ENCODE measurements at places on chromosomes 13 and 19.

GRCh38 chr19:11587975-11588631 lies 9.2 kb upstream of the ZNF627 start:
- no peak for DNase-seq

DNA sequence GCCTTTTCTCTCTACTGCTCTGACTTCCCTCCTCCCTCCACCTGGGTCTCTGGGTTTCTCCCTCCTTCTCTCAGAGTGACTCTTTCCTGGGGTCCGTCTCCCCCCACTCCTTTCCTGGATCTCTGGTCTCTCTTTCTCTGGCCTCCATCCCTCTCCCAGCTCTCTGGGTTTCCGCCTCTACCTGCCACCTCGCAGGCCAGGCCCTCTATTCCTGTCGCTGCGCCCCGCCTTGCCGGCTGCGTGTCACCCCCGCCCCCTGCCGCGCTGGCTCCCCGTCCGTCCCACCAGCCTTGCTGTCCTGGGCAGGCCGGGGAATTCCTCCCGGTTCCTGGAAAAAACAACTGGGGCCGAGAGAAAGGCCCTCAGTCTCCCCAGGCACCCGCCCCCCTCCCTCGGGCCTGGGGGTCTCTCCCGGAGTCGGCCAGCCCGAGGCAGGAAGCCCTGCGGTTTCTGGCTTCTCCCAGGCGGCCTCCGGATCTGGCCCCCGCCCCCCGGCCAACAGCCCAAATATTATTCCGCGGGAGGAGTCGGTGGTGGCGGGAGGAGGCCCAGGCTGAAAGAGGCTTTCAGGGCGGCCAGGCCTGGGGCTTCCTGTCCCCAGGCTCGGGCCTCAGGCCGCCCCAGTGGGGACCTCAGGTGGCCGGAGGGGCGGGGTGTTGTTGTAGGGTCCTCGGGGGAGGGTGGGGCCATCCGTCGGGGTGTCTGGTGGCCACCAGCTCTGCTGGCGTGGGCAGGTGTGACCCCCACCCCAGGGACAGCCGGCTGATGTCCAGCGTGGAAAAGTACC lies 9.3 kb downstream of the IRF2BP1 start:
- peak; percentile 25 for DNase-seq

DNA sequence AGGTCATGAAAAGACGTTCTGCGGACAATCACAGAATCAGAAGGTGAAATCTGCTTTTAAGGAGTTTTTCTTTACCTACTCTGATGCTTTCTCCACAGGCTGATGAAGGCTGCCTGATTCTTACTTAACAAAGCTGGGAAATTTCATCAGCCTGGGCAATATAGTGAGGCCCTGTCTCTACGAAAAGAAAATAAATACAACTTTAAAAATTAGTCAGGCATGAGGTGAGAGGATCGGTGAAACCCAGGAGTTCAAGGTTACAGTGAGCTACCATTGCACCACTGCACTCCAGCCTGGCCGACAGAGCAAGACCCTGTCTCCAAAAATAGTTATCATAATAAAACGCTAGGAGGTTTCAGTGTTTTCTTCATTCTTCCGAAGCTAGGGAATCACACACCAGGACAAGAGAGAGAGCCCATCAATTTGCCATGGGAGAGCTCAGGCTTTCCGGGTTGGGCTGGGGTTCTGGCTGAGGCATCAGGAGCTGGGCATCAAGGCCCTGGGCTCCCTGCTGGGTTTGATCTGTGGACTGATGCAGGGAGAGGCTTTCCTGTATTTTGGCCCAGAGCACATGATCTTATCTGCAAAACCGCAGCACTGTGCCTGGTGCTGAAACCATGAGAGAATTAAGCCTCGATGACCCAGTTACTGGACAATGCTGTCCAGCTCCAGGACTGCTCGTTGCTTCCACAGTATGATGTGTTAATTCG lies 25.1 kb upstream of the CEBPG start:
- DNase-seq: peak; percentile 25

DNA sequence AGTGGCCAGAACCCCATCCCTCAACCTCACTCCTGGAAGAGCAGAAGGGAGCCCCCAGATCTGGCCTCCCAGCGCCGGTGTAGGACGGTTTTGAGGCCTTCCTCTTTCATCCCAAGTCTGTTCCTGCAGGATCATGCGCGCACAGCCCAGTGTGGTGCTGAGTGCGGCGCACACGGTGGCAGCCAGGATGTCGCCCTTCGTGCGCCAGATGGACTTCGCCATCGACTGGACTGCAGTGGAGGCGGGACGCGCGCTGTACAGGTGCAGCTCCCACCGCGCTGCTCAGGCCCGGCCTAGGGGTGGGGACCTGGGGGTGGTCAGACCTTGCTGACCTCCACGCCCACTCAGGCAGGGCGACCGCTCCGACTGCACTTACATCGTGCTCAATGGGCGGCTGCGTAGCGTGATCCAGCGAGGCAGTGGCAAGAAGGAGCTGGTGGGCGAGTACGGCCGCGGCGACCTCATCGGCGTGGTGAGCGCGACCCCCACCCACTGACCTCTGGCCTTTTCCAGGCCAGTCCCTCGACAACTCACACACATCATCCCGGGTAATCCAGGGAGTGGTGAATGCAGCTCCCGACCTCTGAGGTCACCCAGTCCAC lies 14.8 kb downstream of the PNPLA6 start:
- no peak for DNase-seq

- no peak for DNase-seq
These were observed at the start of gene RNF113B for GRCh38 chr13:98176777-98177608. RNF113B (minus strand) TSS chr13:98177269; CDS start chr13:98177236, 33 bp downstream.

GRCh38 chr19:19538785-19539166 lies 711 bp downstream of the CILP2 start:
- DNase-seq: no peak

DNA sequence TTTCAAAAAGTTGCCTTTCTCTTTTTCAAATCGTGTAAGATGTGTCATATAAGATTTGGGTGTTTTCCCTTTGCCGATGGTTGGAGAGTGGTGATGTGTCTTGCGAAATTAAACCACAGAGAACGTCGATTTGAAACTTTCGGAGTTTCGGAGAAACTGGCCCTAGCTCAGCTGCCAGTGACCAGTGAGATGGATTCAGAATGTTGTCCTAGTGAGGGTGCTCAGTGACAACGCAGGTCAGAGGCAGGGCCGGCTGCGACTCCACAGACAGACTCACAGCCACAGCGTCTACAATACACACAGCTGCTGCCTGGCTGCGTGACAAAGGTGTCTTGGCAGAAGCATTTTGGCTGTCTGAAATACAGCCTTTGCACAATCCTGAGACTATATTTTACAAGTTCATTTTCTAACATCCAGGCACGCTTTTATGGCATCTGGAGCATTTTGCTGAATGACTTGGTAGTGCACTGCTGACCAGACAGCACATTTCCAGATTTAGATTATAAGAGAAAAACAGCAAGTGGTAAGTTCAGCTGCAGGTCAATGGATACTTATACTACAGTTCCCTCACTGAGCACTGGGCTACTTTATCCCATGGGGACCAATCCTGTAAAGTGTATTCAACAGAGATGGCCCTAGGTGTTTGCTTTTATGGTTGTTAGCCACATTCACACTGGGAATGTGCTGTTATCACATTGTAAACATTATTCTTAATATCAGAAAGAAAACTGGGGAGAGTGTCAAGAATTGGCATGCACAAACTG lies 207.5 kb downstream of the KCNRG start:
- DNase-seq: peak; percentile 75

DNA sequence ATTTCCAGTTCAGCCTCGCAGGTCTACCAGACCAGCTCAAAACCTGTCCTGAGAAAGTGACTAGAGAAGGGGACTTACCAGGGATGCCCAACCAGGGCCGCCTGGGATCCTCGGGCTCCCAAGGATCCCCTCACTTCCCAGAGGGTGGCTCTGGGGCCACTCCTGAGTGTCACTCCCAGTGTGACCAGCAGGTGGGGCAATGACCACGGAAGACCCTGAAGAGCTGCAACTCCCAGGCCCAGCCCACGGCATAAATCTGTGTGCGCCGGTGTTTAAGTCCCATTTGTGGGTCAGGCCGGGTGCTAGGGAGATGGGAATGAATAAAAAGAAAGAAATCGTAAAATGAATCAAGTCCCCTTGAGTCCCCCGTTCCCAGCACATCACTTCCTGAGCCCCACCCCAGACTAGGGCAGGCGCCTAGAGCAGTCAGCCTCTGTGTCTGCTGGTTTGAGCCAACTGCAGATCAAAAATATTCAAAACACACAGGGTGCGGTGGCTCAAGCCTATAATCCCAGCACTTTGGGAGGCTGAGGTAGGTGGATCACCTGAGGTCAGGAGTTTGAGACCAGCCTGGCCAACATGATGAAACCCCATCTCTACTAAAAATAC lies 10.7 kb downstream of the PTGIR start:
- DNase-seq: peak; percentile 86

DNA sequence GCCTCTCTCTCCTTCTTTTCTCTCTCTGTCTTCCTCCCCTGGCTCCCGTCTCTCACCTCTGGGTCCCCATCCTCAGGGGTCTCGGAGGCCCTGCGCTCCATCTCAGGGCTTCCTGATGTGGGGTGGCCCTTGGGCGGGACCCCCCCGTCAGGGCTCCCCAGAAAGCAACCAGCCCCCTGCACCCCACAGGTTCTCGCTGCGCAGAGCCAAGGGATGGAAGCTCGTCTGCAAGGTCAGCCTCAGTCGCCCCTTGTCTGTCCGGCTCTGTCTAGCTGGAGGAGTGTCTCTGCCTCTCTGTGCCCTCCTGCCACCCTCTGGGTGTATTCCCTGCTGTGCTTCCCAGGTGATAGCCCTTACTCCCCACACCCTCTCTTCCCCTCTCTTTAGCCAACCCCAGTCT lies at the start of gene SBK3:
TSS of gene SBK3 (minus strand) at position 101 of the 400 bp plus-strand sequence. CDS start at position 101, 0 bp downstream.
- no peak for DNase-seq

GRCh38 chr13:61252213-61252612 lies 163.4 kb downstream of the PCDH20 start:
- DNase-seq: no peak

DNA sequence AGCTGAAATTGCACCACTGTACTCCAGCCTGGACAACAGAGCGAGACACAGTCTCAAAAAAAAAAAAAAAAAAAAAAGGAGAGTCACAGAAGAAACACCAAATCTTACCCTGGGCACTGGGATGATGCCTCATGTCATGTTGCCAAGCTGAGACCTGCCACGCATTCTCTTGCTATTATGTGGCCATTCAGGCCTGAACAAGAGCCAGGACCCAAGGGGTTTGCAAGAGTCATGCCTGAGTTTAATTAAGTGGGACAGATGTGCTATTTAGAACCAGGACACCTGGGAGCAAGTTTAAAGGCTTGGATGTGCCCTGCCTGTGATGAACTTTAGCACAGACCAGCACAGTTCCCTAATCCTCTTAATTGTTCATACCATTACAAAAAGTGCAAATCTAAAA lies 9.8 kb downstream of the PNMA8A start:
- no peak for DNase-seq

DNA sequence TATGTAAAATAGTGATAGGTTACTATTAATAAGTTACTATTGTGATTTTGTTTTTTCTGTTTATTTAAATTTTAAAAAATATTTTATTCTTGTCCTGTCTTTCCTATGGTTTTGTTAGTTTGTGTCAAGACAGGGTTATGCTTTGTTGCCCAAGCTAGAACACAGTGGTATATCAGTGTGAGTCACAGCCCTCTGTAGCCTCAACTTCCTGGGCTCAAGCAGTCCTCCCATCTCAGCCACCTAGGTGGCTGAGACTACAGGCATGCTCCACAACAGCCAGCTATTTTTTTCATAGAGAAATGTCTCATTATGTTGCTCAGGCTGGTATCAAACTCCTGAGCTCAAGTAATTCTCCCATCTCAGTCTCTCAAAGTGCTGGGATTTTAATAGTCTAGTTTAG lies 99.5 kb downstream of the ZNF675 start:
- no peak for DNase-seq

GRCh38 chr19:43332058-43332922 lies 21.2 kb upstream of the CD177 start:
- DNase-seq: no peak

DNA sequence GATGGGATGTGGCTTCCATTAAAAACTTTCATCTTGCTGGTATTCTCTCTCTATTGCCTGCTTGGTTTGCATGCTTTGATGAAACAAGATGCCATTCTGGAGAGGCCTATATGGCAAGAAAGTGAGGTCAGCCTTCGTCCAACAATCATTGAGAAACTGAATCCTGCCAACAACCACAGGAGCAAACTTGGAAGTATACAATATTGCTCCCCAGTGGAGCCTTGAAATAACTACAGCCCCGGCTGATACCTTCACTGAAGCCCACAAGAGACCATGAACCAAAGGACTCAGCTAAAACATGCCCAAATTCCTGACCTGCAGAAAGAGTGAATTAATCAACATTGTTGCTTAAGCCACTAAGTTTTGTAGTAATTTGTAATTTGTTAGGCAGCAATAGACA lies 82.5 kb upstream of the FGF14 start:
- DNase-seq: no peak

- DNase-seq: no peak
These were observed 437.0 kb downstream of the KLF12 start for GRCh38 chr13:73697166-73697565.

- DNase-seq: no peak
These were observed 2.5 kb upstream of the DBP start for GRCh38 chr19:48639483-48640375.

GRCh38 chr13:32409561-32410421 lies 18.1 kb downstream of the N4BP2L1 start:
- DNase-seq: peak; percentile 72

DNA sequence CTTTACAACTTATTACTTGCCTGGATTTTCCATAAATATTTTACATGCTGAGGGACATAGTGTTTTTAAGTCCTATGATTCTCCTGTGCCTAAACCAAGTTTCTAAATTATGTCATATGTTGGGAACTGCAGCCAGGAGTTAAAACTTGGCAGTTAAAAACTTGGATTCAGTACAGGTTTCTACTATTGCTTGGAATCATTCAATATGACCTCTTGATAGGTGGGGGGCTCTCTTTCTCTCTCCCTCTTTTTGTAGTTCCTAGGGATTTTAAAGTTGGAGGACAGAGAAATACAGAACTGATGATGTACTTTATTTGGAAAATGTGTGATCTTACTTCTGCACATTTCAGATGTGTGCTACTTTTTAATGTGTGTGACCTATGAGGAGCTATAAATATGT lies 4.7 kb downstream of the CSNK1A1L start:
- no peak for DNase-seq

DNA sequence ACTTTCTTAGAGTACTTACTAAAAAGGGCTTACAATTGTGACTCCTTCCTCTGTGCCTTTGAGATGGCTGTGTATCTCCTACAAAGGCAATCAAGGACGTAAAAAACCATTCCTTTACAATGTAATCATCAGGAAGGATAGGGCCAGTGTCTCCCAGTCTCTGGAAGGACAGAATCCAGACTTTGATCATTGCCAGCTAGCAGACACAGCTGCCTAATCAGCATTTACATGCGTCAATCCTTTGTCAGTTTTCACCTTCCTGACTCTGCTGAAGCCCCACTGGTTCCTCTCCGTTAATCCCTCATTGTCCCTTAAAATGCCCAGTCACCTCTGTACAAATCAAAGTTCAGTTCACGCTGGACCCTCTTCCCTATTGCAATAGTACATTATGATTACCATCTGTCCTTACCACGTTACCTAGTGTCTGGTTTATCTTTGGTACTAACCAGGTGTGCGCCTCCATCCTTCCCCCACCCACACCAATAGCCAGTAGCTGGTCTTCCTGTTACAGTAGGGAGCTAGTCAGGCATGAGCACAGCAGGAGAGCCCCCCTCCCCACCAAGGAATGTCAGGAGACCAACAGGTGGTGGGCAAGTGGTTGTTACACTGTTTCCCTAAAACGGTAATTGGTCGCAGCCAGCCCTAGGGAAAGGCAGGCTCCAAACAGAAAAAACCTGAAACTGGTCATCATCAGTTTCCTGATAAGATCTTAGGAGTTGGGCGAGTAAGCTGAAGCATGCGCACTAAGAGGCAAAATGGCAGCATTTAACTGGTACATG lies 49.7 kb downstream of the TGDS start:
- DNase-seq: no peak

- DNase-seq: no peak
These were observed 35.7 kb upstream of the RNF113B start for GRCh38 chr13:98212763-98213162.

All from tibial artery (tissue), 4 donors.